ENCODE measurements at places on chromosomes 4 and X.

GRCh38 chr4:141275834-141276233 is 55.1 kb downstream of the ZNF330 start:
- no peaks in the 10 kb centered on the region for H3K27me3 ChIP-seq
- H3K27ac ChIP-seq: no peak overlapping the region
- no peak overlapping the region for H3K4me3 ChIP-seq
- no peaks in the 10 kb centered on the region for H3K36me3 ChIP-seq

- no peaks in the 10 kb centered on the region for H3K27me3 ChIP-seq
- no peak overlapping the region for H3K4me3 ChIP-seq
- DNase-seq: no peak
- no peak overlapping the region for H3K27ac ChIP-seq
- no peaks in the 10 kb centered on the region for H3K4me1 ChIP-seq
Measured at GRCh38 chrX:7545564-7545963, 297.4 kb upstream of the VCX start.

DNA sequence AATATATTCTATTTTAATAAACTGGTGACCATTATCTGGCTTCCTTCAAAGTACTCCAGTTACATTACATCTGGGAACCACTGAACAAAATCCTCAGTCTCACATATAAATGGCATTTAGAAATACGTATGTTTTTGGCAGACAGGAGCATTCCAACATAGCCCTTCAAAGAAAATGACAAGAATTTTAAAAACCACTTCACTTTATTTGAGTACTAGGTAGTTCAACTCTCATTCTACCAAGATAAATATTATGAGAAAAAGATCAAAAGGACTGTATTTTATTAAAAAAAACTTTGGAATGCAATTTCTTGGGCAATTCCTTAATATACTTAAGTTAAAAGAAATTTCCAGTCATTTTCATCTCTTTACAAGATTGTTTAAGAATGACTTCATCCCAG is 17.6 kb downstream of the TNIP3 start:
- H3K4me3 ChIP-seq: no peak overlapping the region
- H3K4me1 ChIP-seq: no peaks in the 10 kb centered on the region
- H3K36me3 ChIP-seq: no peaks in the 10 kb centered on the region
- H3K27ac ChIP-seq: no peak overlapping the region

DNA sequence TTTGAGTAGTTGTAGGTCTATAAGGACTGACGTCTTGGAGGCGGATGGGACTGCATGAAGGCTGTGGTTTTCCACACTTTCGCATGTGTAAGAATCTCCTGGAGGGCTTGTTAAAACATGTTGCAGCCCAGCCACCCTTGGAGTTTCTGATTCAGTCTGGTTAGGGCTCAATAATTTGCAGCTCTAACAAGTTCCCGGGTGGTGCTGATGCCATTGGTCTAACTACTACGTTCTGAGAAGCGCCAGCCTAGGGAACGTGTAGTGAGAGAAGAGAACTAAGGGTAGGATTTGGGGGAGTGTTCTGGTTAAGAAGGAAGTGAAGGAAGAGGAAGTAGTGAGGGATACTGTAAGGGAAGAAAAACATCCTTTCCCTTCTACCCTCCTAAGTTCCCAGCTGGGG is 138.9 kb downstream of the LARP7 start:
- H3K27ac ChIP-seq: no peak overlapping the region
- no peaks in the 10 kb centered on the region for H3K36me3 ChIP-seq
- H3K27me3 ChIP-seq: no peaks in the 10 kb centered on the region
- H3K4me1 ChIP-seq: no peaks in the 10 kb centered on the region
- no peak overlapping the region for H3K4me3 ChIP-seq

Data from endothelial cell of umbilical vein (primary cell).